ENCODE measurements at places on chromosomes 12 and 14.

DNA sequence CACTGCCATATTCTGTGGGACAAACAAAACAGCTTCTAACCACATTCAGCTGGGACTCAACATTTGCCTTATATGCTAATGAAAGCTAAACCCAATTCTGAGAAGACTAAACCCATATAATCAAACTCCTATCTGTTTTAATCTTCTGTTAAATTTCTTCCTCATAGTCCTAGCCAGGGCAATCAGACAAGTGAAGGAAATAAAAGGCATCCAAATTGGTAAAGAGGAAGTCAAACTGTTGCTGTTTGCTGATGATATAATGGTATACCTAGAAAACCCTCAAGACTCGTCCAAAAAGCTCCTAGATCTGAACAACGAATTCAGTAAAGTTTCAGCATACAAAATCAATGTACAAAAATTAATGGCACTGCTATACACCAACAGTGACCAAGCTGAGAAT, 157.1 kb downstream of the PHLDA1 start:
- DNase-seq = no peak

GRCh38 chr14:84541018-84541417, 988.9 kb upstream of the FLRT2 start:
- DNase-seq = no peak

DNA sequence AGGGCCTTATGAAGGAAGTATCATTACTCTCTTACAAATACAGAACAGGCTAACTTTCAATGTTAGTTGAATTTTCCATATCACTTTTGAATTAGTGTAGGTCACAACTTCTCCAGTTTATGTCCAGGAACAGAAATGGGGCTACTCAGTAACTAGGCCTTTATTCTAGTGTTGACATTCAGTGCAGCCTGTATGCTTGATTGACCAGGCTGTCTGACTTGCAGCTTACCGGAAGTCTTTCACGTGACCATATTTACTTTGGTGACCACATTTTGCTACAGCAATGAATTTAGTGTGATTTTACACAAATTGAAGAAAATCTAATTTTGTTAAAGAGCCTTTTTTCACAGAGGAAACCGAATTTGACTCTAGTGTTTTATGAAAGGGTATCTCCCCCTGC, 12.4 kb downstream of the MTERF2 start:
- no peak for DNase-seq

GRCh38 chr14:80644826-80645225, 296.7 kb downstream of the CEP128 start:
- DNase-seq = no peak

GRCh38 chr12:33605757-33606156, 166.1 kb upstream of the SYT10 start:
- DNase-seq = peak; percentile 17

GRCh38 chr14:33504246-33505099, 446.4 kb downstream of the EGLN3 start:
- DNase-seq = no peak

- no peak for DNase-seq
Measured at GRCh38 chr12:3097186-3097804, 20.1 kb downstream of the TSPAN9 start.

DNA sequence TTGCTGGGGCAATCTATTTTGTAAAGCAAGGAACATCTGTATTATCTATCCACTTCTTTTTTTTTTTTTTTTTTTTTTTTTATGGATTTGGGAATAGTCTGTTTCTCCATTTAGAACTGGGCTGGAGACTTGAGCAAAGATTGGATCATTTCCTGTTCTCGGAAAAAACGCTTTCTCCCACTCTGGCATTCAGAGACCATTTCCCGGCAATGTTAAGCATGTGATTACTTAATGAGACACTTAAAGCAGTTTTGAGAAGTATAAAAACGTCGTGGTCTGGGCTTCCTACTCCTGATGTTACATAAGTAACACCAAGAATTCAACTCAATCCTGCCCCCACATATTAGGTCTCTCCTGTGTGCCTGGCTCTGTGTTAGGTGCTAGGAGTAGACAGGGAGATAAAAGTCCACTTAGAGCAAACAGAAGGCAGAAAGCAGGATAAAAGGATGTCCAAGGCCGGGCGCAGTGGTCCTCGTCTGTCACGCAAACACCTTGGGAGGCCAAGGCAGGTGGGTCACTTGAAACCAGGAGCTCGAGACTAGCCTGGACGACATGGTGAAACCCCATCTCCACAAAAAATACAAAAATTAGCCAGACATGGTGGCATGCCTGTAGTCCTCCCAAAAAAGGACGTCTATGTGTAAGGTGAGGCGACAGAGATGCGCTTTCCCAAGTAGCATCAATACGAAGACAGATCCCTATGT, 152.1 kb upstream of the GSC start:
- no peak for DNase-seq

- no peak for DNase-seq
Measured at GRCh38 chr12:92226071-92226661, 80.5 kb upstream of the BTG1 start.

GRCh38 chr14:67397536-67397935, 14.4 kb downstream of the PLEK2 start:
- DNase-seq = no peak

DNA sequence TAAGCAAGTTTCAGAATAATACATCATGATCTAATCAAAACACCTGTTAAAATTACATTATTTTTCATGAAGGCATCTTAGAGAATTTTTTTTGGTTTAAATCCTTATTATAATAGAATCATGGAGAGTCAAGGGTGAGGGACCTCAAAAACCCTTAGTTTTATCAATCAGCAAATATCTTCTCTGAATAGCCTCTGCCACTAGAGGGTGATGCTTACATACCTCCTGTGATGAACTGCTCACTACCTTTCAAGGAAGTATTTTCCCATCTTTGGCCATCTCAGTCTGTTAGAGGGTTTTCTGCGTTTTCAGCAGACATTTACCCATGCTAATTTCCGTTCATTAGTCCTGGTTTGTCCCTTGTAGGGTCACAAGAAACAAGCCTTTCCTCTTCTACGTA, 200.2 kb downstream of the TRHDE start:
- no peak for DNase-seq

DNA sequence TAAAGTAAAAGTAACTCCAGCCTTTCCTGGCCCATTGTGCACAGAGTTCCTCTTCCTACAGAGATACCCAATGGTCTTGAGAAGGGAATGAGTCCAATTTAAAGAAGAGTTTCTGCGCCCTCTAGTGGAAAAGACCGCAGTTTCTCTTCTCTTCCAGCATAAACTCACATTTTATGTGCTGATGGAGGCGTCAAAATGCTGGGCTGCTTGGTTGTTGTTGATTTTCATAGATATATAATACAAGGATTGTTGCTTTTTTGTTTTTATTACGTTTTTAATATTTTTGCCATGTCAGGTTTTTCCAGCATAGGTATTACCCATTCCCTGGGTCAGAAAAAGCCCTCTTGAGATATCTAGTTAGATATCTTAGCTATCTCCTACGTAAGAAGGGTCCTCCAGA, 356.9 kb upstream of the STXBP6 start:
- no peak for DNase-seq

- no peak for DNase-seq
Measured at GRCh38 chr12:108214486-108214885, 85.4 kb downstream of the WSCD2 start.

- no peak for DNase-seq
Measured at GRCh38 chr14:98404811-98405210, 867.2 kb downstream of the BCL11B start.

GRCh38 chr12:14952299-14952921, 9.0 kb downstream of the ARHGDIB start:
- DNase-seq = no peak

- peak; percentile 80 for DNase-seq
Measured at GRCh38 chr12:18250313-18250916, 10.9 kb upstream of the PIK3C2G start.

DNA sequence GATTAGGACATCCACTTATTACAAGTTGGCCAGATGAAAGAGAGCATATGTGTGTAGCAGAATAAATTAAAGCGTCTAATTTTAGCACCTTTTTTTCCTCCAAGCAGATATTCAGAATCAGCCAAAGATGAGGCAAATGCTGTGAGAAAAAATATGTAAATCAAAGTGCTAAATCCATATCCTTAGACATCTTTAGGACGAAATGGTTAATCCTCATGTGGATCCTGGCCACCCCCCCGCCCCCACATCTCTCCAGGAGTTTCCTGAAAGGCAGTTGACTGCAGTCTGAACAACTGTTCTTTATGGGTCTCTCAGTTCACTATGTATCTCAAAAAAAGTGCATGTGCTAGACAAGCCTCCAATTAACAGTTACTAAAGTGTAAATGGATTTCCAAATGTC, 1768.1 kb upstream of the SEL1L start:
- DNase-seq = no peak

- peak; percentile 74 for DNase-seq
Measured at GRCh38 chr12:6872073-6873048, 742 bp downstream of the SPSB2 start.

DNA sequence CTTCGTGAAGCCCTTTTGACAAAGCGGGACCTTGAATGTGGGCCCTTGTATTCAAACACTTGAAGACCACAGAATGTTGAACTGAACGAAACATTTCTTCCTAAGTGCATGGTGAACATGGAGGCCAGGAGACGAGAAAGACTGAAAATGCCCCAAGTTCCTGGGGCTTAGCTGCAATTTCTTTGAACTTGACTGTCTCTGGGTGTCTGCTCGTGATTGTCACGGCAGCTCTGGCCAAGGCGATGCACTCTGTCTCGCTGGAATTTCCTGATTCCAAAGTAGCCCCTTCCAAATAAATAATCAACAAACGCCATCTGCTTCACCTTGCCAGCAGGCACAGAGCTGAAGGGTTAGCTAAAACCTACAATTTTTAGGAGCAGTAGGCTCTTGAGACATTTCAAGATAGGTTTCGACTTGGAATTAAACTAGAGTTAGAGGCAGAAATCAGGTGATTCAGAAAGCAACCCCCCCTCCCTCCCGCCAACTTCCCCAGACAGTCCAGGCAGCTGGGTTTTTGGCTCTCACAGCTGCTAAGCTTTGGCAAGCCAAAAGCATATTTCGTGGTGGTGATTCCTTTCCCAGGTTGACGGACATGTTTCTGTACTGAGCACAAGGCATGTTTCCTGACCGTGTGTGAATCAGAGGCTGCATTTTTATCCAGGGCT, 13.5 kb upstream of the IRF2BPL start:
- no peak for DNase-seq

DNA sequence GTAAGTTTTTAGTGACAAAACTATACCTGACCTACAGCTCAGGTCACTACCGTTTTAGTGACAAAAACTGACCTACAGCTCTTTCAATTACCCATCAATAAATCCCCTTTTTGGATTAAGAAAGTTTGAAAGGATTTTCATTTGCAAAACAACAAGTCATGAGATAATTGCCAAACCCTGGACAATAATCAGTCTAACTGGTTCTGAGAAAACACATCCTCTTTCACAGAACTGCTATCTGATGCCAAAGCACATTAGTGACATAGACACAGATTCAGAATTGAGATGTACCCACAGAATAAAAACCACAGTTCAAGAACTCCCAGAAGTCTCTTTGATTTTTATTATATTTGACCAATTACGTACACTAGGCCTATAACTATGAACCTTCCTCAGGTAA, 126.0 kb upstream of the COCH start:
- DNase-seq = no peak

DNA sequence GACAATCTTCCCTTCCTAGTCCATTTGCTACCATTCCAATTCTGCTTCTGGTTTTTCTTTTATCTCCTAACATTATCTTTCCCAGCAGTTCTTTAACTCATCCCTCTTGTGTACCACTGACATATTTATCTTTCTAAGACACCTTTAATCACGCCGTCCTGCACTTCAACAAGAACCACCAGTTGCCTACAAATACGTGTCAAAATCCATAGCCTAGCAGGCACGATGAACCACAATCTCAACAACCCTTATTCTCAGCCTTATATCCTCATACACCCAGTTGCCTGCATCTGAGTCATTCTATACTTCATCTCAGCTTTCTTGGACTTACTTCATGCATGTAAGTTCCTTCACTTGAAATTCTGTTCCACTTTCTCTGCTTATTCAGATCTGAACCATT, 16.4 kb upstream of the ST8SIA1 start:
- DNase-seq = no peak

- no peak for DNase-seq
Measured at GRCh38 chr12:58138424-58138823, 197.1 kb downstream of the ATP23 start.

GRCh38 chr14:85040046-85040685, 489.8 kb upstream of the FLRT2 start:
- DNase-seq = no peak

DNA sequence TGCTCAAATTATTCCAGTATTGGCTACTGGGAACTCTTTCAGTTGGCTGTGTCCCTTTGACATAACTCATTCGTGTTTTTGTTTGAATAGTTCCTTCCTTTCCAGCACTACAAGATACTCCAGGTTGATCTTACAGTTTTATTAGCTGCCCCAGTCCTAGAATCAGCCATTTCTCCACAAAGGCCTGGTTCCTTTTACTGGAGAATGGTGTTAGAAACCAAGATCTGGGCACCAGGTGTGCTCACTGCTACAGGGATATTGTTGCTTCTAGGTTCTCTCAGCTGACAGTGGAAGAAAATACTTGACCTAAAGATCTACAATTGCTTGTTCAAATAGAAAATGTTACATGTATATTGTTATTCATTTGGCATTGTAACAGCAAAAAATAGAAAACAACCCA, 21.9 kb downstream of the CDK17 start:
- DNase-seq = no peak

DNA sequence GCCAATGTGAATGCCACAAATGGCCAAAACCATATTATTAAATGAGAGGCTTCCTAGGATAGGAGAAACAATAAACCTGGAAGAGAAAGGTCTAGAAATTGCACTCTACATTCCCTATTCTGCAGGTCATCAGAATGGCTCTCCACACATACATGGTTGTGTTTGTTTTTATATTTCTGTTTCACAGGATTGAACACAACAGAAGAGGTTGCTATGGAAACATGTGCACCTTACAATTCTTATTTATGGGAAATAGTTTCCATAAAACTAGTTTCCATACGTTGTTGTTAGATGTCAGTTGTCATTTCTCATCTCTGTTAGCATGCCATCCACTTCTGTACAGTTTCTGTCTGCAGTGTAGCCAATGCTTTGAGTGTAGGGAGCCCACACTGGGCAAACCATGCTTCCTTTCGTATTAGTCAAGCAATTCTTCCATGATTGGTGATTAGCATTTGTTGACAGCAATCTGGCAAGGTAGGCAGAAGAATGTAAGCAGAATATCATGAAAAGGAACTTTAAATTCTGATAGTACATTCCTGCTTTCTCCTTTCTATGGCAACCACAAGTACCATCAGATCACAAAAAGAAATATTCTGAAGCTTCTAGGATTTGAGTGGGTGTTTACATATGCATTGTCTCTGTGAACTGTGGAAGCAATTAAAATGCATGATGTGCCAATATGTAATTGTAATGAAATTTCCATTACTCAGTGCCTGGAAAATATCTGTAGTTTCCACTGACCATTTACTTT, 141.6 kb upstream of the AVPR1A start:
- DNase-seq = no peak

DNA sequence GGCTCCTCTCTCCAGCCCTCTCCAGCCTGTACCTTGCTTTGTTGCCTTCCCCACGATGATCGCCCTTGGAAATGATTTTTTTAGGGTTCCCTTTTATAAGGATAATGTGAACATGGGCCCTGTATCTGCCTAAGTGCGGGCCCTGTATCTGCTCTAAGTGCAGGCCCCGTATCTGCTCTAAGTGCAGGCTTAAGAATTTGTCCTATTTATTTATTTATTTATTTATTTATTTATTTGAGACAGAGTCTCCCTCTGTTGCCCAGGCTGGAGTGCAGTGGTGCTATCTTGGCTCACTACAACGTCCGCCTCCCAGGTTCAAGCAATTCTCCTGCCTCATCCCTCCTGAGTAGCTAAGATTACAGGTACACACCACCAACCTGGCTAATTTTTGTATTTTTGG, 22.5 kb downstream of the GALNT16 start:
- no peak for DNase-seq

- no peak for DNase-seq
Measured at GRCh38 chr12:45418520-45418919, 202.6 kb downstream of the ANO6 start.
